Stimulated activated CD8-positive, alpha-beta memory T cell treated with anti-CD3 and anti-CD28 coated beads, Interleukin-12 subunit alpha, Interleukin-12 subunit beta, amount 100 ng/mL, for 1 hour (primary cell): ENCODE measurements at places on chromosomes 2 and 18.

DNA sequence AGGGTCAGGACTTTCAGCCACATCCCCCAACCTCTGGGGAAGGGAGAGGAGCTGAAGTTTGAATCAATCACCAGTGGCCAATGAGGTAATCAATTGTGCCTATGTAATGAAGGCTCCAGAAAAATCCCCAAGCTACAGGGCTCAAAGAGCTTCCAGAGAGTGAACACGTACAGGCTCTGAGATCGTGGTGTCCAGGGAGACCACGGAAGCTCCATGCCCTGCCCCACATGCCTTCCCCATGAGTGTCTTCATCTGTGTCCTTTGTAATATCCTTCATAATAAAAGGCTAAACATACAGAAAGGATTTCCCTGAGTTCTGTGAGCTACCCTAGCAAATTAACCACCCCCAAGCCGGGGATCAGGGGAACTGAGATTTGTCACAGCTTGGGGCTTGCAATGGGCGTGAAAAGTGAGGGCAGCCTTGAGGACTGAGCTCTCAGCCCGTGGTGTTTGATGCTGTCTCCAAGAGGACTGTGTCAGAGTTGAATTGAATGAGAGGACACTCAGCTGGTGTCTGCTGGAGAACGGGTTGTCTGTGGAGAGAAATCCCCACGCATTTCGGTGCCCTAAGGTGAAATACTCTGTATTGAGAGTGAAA, 25.5 kb upstream of the TUBB6 start:
- DNase-seq = no peak

DNA sequence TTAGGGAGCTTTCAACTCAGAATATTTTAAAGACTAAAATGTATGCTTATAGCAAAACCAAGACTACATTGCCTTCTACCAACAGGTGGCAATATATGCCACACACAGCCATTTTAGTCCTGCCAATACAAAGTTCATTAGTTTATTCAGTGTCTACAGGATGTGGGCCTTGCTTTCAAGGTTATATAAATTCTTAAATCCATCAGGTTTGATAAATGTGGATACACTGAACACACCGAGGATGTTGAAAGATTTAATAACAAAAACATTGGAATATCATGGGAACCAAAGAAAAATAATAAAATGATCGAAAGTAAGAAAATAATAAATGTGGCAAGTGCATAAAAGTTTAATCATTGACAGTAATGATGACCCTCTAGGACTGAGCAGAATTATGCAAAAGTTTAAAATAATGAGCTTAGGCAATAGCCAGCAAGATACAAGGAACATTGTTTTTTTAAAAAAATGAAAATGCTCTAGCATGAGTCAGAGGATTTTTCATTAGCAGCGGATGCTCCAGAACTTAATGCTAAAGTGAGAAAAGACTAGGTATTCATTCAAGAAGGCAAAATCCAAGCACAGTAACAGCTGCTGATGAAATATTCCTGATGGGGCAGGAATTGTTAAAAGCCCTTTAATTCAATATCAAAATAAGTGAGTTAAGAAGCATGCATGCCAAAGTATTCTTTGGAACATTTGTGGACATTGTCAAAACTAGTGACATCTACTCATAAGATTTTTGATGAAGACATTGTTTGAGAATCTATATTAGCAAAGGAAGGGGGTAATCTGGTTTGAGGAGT, 14.2 kb downstream of the SCN9A start:
- no peak for DNase-seq

DNA sequence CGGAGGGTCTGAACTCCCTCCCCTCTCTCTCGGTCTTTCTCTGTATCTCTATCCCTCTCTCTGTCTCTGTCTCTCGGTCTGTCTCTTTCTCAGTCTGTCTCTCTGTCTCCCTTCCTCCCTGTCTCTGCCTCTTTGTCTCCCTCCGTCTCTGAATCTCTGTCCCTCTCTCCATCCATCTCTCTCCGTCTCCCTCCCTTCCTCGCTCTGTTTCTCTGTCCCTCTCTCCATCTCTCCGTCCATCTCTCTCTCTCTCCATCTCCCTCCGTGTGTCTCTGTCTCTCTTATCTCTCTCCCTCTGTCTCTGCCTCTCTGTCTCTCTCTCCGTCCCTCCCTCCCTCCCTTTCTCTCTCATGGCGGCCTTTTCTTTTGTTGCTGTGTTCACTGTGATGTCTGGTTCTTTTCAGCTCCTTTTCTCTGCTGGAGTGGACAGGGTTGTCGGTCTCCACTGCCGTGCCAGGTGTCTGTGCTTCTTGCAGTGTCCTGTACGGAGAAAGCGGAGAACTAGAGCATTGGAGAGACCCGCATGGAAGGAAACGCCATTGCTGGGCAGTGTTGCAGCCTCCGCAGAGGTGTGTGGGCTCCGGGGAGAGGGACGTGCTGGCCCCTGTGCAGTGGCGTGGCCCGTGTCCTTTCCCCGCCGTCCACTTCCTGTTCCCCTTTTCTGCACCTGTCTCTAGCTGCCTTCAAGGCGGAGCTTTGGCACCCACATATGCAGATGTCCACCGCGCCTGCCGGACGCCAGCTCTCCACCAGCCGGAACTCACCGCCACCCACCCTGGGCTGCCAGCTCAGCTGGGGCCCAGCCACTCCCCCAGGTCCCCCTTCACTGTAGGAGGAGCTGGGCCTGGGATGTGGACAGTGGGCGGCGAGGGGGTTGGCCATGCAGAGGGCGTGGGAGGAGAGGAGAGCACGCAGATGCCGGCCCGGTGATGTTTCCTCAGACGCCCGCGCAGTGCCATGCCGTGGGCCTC, 113.1 kb downstream of the NFATC1 start:
- DNase-seq = no peak

GRCh38 chr2:239826376-239826775, 198.8 kb downstream of the NDUFA10 start:
- no peak for DNase-seq

DNA sequence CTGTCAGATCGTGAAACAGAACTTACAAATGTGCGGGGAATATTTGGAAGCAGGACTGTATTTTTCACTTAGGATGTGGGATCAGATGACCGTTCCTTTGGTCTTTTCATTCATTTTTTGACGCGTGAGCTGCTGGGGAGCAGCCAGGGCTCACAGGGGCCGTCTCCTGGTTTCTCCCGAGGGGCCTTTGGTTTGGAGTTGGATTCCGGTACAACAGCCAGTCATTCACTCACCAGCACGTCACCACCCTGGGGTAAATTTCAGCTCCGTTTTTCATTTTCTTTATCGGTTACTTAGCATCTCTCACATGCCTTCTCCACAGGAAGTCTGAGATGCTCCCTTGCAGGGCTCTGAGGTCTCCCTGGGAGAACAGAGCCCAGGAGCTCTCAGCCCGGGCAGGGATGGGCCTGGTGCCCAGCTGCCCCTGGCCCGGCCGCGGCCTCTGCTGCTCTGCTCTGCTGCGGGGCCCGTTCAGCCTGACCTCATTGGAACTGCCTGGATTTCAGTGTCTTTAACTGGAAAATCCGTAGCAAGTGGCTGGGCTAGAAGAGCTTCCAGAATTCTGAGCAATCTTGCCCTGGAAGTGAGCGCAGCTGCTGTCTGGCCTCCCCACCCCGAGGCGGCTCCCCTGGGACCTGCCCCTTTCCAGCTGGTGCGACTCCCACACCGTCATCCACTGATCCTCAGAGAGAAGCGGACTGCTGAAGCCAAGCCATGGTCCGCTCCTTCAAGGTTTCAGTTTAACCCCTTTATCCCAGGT, 335.6 kb downstream of the EIPR1 start:
- DNase-seq = no peak

- DNase-seq = no peak
Observed at GRCh38 chr2:101173707-101174295, 22.6 kb upstream of the TBC1D8 start.
